ENCODE measurements at places on chromosomes 12 and 14.
A peak's percentile ranks its signal among the peaks of the same experiment; 100 is the strongest.

DNA sequence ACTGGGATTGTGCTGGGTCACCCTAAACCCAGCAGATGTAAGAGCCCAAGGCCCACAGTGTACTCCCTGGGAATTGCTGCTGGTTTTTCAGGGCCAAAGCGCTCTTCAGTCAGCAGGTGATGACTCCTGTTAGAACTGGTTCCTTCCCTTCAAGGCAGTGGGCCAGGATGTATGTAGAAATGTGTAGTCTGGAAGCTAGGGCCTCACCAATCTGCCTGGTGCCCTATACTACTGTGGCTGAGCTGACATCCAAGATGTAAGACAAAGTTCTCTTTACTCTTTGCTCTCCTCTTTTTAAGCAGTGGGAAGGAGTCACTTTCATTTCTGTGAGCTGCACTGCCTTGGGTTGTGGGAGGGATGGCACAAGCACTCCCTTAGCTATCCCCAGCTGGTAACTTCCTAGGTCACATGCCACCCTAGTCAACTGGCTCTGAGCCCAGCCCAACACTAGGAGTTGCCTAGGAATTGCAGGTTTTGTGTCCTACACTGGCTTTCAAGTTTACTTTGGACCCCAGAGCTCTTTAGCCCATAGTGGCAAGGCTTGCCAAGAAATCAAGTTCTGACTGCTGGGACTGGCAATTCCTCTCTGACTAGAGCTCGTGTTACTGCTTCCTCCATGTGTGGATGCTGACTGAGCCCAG lies 249.2 kb downstream of the C12orf50 start:
- no peak for DNase-seq

DNA sequence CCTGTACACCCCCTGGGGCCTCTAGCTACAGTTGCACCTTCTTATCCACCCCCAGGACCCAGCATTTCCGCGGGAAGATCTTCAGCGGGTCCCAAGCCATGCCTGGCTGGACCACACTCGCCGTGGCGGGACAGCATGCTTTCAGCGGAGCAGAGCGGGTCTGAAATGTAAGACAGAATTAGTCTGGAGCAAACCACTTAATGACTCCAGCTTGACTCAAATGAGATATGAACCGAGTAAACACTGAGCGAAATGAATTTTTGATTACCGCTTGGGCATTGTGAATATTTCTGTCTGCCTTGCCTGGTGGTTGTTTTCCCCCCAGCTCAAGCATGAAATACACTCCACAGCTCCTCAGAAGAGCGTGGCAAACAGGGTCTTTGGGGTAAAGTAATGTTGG lies 60.8 kb downstream of the SLC24A4 start:
- no peak for DNase-seq

DNA sequence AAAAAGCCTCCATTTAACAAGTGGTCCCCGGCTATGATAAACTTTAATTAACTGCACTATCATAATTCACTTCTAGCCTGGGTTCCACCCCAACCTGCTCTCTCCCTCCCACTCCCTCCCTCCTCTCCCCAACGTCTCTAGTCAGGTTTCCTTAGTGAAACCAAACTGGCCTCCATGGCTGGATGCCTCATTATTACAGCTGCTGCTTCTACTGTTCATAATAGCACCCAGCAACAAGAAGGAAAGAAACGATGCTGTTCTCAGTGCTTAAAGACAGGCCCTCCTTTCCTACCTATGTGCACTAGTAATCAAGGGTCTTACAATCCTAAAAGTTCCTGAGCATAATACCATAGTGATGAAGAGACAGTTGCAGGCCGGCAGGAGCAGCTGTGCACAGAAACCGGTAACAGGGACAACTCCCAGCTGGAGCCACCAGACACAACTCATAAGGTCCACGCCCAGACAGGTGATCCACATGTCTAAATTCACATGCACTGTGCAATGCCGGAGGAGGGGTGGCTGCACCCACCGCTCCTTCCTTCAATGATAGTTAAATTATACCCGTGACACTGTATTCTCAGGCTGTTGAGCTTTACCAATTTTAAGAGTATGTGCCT lies 6.2 kb downstream of the IRF2BPL start:
- DNase-seq = no peak

DNA sequence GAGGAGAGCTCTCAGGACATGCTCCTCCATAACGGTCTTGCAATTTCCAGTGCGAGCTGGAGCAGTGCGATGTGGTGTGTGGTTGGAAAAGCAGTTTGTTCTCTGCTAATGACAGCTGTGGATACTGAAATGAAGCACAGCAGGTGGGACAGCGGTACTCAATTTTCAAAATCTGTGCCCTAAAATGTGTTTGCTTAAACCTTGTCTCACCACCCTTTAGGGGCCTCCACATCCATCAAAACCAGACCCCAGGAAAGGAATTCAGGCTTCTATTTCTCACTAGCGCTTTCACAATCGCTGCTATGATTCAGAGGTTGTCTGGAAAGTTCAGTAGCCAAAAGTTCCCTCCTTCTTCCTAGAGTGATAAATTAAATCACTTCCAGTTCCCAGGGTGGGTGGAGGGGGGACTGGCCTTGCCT lies 440.8 kb downstream of the EGLN3 start:
- no peak for DNase-seq

GRCh38 chr12:115296613-115297198 lies 612.7 kb upstream of the TBX3 start:
- no peak for DNase-seq

DNA sequence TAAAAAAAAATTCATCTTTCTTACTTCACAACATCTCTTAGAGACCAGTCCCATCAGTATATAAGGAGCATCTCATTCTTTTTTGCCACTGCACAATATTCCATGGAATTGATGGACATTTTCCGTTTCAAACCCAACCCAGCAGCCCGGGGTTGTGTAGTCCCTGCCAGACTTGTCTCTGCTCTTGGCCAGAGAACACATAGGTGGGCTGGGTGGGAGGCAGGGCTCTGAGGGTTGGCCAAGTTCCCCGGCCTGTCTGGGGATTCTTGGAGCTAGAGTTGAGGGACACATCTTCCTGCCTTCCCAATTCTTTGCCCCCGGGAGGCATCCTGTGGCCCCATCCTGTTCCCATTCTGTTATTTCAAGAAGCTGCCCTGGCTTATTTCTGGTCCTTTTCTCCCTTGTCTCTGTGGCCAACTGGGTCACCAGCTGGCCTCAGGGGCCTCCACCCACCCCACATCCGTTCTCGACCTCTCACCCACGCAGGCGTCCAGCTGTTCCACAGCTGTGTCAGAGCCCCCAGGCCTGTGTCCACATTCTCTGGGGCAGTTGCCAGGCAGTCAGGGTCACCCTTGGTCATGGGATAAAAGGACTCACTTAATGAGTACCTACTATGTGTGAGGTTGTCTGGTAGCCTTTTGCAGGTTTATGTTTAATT lies 52.0 kb upstream of the CCDC63 start:
- no peak for DNase-seq

- no peak for DNase-seq
These were observed 1338.6 kb downstream of the FSCB start for GRCh38 chr14:43168371-43168925.

GRCh38 chr14:68074765-68075381 lies 255.3 kb downstream of the RAD51B start:
- no peak for DNase-seq

- no peak for DNase-seq
These were observed 114.0 kb downstream of the ALX1 start for GRCh38 chr12:85394065-85394464.

DNA sequence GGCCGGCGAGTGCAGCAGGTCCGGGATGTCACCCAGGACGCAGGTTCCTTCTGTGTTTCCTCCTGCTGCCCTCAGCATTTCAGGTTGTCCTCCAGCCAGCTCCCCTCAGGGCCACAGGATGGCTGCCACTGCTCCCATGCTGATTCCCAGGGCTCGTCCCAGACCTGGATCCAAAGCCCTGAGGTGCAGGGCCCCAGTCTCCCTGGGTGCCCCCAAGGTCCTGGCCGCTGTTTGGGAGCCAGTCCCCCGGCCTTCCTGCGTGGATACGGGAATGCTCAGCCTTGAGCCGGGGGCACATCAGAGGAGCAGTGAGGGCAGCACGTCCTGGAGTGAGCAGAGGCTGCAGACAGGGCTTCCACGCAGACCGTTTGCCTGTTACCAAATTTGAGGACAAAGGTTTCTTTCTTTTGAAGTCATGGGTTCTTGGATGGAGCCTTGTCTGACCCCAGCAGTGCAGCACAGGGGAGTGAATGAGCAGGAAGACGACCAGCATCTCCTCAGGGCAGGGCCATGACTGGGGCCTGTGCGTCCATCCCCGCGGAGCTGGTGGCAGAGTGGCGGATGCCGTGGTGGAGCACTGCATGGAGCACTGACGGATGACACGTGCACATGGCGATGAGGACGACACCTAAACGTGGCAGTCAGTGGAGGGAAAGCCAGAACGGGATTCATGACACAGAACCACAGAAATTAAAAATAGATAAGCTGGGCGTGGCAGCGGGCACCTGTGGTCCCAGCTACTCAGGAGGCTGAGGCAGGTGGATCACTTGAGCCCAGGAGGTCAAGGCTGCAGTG lies 12.5 kb upstream of the CACNA2D4 start:
- DNase-seq = no peak

DNA sequence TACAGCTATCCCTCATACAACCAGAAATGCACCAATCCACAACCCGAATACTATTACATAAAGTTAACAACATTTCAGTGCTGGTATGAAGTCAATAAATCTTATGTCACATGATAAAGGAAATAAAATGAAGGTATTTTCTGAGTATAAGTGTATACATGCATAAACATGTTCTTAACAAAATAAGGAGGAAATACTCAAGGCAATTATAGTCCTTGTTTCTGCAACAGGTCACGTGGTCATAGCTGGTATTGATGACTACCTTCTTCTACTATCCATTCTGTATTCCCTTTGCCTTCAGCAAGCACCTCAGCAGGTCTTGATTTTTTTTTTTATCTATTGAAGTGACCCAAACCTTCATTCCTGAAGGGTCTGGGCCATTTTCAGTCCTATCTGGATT lies 675.6 kb downstream of the RPL10L start:
- DNase-seq = no peak

DNA sequence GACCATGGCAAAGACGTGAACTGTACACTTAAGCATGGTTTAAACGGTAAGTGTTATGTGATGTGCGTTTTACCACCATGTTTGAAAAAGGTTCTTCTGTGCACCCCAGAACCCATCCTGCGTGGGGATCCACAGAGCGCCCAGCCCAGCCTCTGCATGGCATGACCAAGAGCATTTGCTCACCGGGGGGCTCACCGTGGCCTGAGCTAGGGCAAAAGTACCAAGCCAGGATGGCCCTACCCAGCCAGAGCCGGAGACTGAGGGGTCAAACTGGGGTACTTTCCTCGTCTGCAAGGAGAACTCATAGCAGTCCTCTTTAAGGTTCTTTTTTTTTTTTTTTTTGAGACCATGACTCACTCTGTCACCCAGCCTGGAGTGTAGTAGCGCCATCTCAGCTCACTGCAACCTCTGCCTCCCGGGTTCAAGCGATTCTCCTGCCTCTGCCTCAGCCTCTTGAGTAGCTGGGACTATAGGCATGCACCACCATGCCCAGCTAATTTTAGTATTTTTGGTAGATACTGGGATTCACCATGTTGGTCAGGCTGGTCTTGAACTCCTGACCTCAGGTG lies 16.4 kb upstream of the ANKRD9 start:
- no peak for DNase-seq

- no peak for DNase-seq
These were observed 177.9 kb upstream of the NUDT4 start for GRCh38 chr12:93199831-93200236.

DNA sequence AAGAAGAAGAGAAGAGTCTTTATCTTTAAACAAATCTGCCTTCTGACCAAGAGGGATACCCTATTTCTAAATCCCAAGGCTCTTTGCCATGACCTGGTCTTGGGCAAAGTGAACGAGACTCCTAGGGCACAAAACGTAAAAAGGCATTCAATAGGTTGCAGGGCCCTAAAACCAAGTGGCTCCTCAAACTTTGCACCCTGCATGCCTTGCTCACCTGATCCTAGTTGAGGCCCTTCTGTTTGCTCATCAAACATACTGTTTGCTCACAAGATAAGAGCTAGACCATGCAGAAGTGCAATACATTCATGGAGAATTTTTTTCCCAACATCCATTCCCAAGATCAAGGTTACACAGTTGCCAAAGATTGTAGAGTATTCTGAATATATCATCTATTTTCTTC lies 7.9 kb upstream of the PRH1 start:
- DNase-seq = no peak

DNA sequence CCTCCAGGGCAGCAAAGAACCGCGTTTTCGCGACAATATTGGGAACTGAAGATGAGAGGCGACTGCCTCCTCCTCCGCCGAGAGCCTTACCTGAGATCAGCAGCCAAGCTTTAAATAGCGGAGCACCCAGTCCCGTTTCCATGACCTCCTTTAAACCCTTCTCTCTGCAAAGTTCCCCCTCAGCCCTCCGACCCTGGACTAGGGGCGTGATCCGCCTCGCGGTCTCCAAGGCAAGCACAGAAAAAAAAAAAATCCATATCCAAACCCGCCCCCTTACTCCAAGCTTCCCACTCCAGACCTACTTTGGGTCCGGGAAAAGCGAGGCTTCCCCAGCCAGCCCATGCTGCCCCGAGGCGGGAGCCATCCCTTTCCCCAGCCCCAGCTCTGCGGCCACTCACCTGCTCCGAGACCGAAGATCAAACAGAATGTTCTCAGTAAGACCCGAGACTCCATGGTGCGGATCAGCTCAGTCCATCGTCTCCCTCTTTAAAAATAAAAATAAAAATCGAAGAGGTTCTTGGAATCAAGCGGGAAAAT lies 630 bp downstream of the NELL2 start:
- no peak for DNase-seq

DNA sequence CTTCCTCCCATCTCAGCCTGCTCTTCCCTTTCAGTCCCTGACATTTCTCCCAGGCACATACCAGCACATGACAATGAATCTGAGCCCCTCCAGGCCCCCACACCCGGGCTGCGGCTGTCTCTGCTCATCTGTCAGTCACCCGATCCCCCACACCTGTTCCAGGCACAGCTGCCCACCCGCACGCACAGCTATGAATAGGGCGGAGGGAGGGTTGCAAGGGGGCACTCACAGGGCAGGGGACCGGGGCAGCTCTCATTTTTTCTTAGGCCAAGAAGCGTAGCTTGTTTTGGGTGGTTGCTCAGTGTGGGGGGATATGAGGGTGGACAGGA lies 43.7 kb upstream of the TSPAN9 start:
- DNase-seq = no peak

- peak; percentile 66 for DNase-seq
These were observed 113.7 kb downstream of the NCOR2 start for GRCh38 chr12:124453419-124454351.

- no peak for DNase-seq
These were observed 2.9 kb downstream of the TMEM63C start for GRCh38 chr14:77184396-77185092.

GRCh38 chr14:36646664-36647416 lies 14.8 kb upstream of the PAX9 start:
- DNase-seq = no peak

- no peak for DNase-seq
These were observed 9.3 kb upstream of the ATF7IP start for GRCh38 chr12:14356147-14356546.

Data from stimulated activated CD8-positive, alpha-beta memory T cell treated with anti-CD3 and anti-CD28 coated beads, Interleukin-4, amount 100 ng/mL, for 1 hour (primary cell).